ENCODE measurements at places on chromosomes 6 and 20.

GRCh38 chr20:13098720-13099355 lies 90.1 kb downstream of the SPTLC3 start:
- no peak for DNase-seq

- no peak for DNase-seq
Measured at GRCh38 chr6:134345789-134346188, 27.9 kb upstream of the SGK1 start.

GRCh38 chr6:54085541-54085940 lies 25.7 kb upstream of the MLIP start:
- DNase-seq = no peak

DNA sequence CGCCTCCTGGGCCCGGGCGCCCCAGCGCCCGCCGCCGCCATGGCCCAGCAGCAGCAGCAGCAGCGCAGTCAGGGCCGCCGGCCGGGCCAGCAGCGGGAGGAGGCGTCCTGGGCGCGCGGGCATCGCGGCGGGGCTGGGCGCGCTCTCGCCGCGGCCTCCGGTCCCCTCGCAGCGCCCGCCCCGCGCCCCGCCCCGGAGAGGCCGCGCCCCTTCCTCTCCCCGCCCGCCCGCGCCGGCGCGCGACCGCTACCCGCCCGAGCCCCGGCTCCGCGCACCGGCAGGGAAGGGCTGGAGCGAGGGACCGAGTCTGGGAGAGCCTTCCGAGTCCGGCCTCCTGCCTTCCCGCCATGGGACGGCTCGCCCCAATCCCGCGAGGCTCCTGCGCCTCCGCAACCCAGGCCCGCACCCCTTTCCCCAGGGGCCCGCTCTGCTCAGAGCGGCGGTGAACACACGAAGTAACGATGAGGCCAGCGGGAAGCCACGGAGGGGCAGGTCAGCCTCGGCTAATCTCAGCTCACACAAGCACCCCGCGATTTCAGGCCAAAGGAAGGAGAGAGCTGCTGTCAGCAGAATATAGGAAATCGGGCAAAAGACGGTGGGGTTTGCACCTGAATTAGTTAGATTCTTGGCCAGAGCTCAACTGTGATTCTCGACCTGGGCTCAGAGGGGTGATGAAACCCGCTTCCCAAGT lies at the start of gene TXNDC5:
Gene TXNDC5 (minus strand): TSS at position 135 of the 691 bp plus-strand sequence. CDS start 12 bp downstream, at position 123.
- peak; percentile 92 for DNase-seq

- no peak for DNase-seq
Measured at GRCh38 chr6:150857945-150858308, 7.6 kb upstream of the MTHFD1L start.

DNA sequence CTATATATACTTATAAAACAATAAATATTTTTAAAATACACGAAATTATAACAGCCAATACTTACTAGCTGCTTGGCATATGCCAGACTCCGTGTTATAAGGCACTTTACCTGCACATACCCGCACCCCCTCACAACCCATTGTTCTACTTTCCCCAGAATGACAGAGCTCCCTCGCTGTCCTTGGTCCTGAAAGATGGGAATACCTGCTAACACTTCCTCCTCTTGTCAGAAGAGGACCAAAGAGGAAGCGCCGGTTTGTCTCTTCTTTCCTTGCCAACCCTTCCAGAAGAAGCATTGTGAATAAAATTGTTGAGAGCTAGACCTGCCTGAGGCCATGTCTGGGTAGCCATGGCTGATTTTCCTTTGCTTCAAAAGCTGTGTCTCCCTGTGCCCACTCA lies 149.3 kb downstream of the PTPRT start:
- peak; percentile 60 for DNase-seq

DNA sequence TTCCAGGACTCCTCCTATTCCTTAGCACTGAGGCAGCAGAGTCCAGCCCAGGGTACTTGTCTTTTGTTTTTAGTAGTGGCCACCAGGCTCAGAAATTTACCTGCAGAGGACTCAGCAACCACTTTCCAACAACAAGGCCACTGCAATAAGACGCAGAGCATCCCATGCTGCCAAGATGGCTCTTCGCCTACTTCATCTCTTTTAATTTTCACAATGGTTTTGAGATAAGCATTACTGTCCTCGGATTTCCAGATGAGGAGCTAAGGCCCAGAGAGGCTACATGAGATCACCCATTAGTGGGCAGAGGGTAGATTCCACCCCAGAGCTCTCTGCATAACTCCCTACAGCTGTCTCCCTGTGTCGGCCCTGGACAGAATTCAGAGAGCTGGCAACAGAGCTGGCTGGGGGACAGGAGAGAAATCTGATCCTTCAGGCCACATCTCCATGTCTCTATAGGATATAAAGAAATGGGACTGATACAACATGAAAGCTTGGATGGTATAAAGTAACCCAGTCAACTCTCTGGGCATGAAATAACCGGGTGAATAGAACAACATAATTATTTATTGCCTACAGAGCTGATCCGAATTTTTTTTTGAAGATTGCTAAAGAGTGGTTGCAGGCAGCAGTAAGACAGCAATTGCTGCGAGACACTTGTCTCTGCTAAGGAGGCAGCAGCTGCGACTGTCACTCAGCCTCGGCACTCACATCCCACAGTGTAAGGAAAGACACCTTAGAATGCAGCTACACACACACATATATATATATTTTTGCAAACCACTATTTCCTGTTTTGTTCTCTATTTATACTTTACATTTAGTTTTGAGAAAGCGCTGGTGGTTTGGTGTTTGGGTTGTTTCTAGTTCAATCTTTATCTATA lies 37.2 kb downstream of the SCML4 start:
- DNase-seq = peak; percentile 12

DNA sequence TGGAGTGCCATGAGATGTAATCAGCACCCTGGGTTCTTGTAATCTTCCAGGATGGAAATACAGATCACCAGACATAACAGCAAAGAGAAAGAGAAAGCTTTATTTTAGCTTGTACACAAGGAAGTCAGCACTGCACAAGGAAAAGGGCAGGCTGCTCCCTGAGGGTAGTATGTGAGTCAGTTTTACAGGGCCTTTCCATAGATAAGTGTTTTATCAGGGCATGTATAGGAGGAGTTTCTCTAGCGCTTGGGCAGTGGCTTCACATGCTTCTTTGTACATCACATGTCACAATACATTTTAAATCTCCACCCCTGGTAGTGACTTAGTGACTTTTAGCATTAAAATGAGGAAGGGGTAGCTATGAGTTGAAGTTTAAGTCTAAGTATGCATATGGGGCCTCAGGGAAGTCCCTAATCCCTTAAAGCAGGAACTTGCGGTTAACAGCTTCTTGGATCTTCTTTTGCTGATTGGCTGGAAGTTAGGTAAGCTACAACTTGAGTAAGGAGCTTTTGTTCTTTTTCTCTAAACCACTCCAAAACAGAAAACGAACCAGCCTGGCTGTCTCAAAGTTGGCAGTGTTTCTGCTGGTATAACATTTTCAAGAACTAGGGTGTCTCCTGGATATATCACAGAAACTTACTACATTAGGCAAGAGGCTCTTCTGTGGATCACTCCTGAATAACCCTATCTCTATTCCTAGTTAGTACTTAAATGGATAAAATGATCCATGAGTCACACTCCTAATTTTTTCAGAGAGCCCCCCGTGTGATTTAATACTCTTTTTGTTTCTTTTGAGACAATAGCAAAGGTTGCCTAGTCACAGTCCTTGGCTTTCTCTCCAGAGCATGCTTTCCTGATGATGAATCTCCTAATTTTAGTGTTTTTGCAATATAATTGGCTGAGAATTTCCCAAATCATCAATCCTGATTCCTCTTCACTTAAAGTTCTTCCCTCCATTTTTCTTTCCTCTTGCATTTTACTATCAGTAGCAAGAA lies 60.2 kb downstream of the MRAP2 start:
- DNase-seq = no peak

GRCh38 chr6:131027326-131027725 lies 35.7 kb downstream of the EPB41L2 start:
- no peak for DNase-seq

- DNase-seq = no peak
Measured at GRCh38 chr6:10314163-10314955, 100.5 kb downstream of the TFAP2A start.

DNA sequence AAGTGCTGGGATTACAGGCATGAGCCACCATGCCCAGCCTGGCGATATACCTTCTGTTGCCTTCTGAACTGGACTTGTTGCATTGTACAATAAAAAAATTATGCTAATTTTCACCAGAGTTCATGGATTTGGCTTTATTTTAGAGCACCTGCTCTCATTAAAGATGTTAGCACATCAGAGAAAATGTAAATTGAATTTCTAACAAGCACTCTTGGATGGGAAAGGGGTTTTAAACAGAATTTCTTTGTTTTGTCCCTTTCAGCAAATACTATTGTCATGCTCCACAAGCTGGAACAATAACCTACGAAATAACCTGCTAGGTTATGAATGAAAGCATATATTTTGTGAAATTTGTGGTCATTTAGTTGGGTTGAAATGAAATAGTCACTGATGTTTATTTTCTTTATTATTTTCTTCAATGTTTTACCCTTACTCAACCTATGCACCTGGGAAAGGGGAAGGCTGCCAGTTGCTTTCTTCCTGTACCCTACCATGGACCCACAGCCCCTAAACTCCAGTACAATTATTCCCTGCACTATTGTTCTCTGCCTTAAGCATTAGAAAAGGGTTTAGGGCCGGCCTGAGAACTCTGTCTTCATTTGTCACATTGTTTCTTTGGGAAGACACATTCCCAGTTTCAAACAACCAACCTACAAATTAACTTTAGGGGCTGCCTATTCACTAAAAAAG lies 22.2 kb downstream of the ZDHHC14 start:
- DNase-seq = no peak

- DNase-seq = no peak
Measured at GRCh38 chr6:122648726-122649125, 38.5 kb downstream of the PKIB start.

DNA sequence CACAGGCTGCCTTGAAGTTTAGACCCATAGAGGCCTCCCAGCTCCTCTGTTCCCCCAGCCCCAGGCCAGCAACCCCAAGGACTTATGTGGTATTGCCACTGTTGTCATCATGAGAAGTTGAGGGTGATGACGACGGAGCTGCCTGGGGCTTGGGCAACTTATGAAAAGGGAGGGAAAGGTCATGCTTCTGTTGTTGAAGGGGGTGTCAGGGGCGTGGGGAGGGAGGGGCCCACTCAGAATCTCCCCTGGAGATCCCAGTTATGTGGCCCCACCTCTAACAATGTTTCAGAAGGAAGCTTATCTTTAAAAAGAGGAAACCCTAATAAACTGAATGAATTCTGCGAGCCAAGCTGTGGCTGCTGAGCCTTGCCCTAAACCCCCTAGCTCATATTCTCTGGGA lies 4.2 kb downstream of the ADTRP start:
- DNase-seq = no peak

DNA sequence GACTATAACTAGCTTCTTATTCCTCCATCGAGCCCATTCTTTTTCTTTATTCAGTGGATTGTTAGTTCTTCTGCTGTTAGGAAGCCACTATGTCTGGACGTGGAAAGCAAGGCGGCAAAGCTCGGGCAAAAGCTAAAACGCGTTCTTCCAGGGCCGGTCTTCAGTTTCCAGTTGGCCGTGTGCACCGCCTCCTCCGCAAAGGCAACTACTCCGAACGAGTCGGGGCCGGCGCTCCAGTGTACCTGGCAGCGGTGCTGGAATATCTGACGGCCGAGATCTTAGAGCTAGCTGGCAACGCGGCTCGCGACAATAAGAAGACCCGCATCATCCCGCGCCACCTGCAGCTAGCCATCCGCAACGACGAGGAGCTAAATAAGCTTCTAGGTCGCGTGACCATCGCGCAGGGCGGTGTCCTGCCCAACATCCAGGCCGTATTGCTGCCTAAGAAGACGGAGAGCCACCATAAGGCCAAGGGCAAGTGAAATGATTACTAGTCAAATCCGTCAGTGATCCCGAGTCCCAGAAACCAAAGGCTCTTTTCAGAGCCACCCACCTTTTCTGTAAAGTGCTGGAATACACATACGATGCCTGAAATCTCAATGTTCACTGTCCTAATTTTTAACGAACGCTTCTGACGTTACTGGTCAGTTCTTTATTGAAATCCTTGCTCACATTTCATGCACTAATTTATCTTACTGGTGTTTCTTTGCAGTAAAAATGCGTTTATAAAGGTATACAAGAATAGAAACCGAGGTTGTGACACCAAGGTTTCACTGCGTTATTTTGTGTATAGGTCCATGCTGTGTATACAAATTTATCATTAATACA lies 129.9 kb downstream of the HFE start:
- DNase-seq = peak; percentile 97

GRCh38 chr6:119446609-119447008 lies 97.0 kb upstream of the MAN1A1 start:
- peak; percentile 9 for DNase-seq

- DNase-seq = no peak
Measured at GRCh38 chr20:36969051-36969450, 17.5 kb upstream of the SAMHD1 start.

DNA sequence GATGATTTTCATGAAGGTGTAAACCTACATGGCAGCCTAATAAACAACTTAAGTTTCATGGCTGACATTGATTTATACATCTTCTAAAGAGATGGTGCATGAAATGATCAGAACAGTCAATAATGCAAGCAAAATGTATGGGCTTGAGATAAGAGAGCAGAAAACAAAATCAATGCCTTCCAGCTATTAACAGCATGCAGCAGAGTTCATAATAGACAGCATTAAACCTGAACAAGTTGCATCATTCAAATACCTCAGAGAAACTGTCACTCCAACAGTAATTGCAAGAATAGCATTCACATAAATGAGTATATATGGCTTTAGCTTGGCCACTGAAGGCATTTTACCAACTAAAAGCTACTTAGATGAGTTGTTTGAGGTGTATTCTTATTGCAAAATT lies 319.6 kb upstream of the ARID1B start:
- DNase-seq = no peak

DNA sequence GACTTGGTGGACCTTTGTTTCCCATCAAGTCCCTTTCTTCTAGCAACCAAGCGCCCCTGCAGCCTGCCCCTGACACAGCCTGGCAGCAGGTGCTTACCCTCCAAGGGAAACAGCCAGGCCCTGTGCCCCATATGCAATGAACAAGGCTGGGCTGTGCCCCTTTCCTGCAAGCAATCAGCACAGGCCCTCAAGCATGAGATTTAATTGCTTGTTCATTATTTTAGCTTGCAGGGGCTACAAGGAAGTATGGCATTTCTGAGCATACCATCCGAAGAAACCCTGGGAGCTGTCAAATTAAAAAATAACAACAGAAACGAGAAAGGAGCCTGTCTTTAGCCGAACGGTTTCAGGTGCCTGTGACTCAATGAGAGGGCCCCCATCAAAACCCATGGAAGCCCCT lies 522.9 kb upstream of the ARID1B start:
- no peak for DNase-seq

- DNase-seq = peak; percentile 27
Measured at GRCh38 chr6:34457382-34457741, 8.5 kb upstream of the PACSIN1 start.

DNA sequence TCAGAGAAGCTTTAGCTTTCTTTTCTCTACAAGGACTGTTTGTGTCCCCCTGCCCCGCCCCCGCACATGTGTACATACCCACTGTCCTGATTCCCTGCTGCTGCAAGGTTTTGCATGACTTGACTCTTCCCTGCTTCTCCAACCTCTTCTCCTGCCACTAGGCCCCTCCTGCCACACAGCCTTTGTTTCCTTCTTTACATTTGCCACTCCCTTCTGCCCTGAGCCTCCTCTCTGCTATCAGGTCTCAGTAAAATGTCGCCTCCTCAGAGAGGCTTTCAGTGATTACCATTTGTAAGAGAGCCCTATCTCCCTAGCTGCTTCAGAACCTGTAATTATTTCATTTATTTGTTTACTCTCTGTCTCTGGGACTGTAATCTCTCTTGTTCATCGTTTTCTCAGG lies 56.4 kb upstream of the VSTM2L start:
- DNase-seq = no peak

GRCh38 chr6:81373414-81373813 lies 379.1 kb downstream of the TENT5A start:
- DNase-seq = no peak

- peak; percentile 78 for DNase-seq
Measured at GRCh38 chr6:31736021-31736767, at the start of gene CLIC1. Gene CLIC1, minus strand, starts transcription at chr6:31736530. Its CDS starts 230 bp downstream, at chr6:31736300.

- DNase-seq = no peak
Measured at GRCh38 chr6:158894193-158894592, 75.0 kb upstream of the EZR start.

All from RPMI8226 (cell line).